ENCODE measurements at places on chromosomes 2 and 18. TPM values are rescaled to one million over a fixed set of nuclear protein-coding genes. Genes with fewer than 3 reads are reported as not detected.

- no peak for DNase-seq
These were observed 13.0 kb upstream of the HAT1 start for GRCh38 chr2:171909266-171909665.

- peak; percentile 67 for DNase-seq
These were observed 326.8 kb downstream of the DYSF start for GRCh38 chr2:71780162-71780561.

- no peak for DNase-seq
These were observed 1672.4 kb upstream of the LRRTM1 start for GRCh38 chr2:81976998-81977397.

- no peak for DNase-seq
These were observed 337.3 kb downstream of the PLCL1 start for GRCh38 chr2:198141726-198142125.

GRCh38 chr2:11861044-11861443 lies 114.6 kb downstream of the LPIN1 start:
- no peak for DNase-seq

- no peak for DNase-seq
These were observed 41.4 kb upstream of the ACTR2 start for GRCh38 chr2:65186093-65186868.

- DNase-seq, result no peak
These were observed 87.0 kb downstream of the EPB41L3 start for GRCh38 chr18:5456577-5457461.

DNA sequence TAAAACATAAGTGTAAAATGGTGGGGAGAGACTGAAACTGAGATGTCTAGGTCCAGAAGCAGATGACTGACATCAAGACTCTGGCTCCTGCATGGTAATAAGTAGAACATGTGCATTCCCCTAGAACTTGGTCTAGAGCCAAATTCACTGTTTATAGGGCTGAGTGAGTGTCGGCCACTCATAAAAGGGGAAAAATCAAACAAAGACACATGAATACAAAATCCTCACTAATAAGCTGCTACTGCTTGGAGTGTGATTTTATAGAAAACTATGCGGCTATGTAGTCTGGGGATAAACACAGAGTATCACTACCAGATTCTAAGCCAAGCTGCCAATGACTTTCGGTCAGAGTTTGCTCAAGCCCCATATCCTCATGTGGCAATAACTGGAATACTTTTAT lies 1080.8 kb upstream of the DDX18 start:
- no peak for DNase-seq

- DNase-seq, result no peak
These were observed 111.0 kb upstream of the MAP3K20 start for GRCh38 chr2:172964511-172965139.

DNA sequence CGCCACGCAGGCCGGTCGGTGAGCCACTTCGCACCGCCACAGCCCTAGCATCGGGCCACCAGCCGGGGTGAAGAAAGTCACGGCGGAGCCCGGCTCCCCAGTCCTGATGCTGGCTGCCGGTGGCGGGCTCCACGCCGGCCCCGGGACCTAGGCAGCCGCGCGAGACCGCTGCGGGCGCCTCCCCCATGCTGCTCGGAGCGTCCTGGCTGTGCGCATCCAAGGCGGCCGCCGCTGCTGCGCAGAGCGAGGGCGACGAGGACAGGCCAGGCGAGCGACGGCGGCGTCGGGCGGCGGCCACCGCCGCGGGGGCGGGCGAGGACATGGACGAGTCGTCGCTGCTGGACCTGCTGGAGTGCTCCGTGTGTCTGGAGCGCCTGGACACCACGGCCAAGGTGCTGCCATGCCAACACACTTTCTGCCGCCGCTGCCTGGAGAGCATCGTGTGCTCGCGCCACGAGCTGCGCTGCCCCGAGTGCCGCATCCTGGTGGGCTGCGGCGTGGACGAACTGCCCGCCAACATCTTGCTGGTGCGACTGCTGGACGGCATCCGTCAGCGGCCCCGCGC lies 433 bp downstream of the SH3RF3 start:
- no peak for DNase-seq

DNA sequence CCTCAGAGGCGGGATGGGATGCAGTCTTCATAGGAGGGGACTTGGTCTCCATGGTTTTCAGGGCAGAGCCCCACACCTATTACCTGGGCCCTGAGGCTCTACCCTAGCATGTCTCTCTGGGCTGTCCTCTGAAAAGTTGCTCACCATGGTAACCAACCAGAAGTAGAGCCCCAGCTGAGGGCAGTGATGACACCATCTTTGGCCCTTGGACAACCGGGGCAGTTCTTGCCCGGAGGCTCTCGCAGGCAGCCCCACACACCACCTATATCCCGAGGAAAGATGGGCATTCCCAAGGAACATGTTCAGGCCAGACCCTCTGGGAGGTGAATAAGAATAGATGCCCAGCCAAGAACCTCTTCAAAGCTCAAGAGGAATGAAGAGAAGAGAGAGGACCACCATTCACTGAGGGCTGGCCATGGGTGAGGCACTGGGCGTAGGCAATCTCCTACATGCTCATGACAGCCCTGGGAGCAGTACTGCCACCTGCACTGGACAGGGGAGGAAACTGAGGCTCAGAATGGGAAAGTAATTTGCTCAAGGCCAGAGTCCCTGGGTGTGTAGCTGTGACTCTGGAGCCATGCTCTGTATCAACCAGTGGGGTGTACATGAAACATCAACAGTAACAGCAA lies 72.5 kb downstream of the HS1BP3 start:
- DNase-seq, result no peak

GRCh38 chr18:37425222-37425621 lies 140.4 kb downstream of the CELF4 start:
- DNase-seq, result no peak

- no peak for DNase-seq
These were observed 62.9 kb upstream of the SERPINE2 start for GRCh38 chr2:224101820-224102630.

DNA sequence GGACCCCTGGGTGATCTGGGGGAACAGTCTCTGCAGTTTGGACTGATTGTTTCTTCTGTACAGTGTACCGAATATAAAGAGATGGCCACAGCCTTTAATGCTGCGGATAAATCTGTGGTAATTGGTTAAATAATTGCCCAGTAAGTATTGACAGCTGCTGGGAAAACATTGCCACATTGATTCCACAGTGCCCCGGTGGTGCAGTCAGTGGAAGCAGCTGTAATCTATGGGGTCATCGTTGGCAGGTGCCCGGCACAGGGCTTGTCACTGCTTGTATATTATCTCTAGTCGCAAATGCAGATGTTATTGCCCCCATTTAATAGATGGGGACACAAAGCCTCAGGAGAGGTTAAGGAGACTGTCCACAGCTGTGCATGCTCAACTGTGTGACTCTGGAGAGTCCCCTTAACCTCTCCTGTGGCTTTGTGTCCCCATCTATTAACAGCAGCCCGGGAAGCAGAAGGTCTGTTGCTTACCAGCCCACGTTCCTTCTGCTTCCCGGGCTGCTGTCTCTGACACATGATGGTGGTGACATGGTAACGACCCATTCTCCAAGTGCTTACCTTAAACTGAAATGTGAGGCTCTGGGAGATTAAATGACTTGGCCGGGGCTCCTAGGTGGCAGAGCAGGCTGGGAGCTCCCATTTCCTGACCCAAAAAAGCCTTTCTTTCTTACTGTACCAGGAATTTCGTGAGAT lies 76.9 kb downstream of the NCK2 start:
- DNase-seq, result no peak

GRCh38 chr2:232577841-232578240 lies 27.4 kb downstream of the EIF4E2 start:
- no peak for DNase-seq

- no peak for DNase-seq
These were observed 51.0 kb upstream of the ZNF532 start for GRCh38 chr18:58813561-58814225.

DNA sequence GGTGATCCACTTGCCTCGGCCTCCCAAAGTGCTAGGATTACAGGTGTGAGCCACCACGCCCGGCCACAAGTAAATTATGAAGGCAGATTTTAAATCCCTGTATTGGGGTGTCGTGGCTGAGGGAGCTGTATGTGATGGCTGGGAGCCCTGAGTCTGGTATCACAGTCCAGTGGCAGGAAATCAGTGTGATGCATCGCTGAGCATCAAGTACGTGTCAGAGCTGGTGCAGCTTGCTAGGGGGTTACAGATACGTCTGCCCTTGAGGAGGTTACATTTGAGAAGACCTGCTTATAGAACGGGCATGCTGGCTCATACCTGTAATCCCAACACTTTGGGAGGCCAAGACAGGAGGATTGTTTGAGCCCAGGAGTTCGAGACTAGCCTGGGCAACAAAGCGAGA lies 4.3 kb downstream of the ENOSF1 start:
- no peak for DNase-seq

DNA sequence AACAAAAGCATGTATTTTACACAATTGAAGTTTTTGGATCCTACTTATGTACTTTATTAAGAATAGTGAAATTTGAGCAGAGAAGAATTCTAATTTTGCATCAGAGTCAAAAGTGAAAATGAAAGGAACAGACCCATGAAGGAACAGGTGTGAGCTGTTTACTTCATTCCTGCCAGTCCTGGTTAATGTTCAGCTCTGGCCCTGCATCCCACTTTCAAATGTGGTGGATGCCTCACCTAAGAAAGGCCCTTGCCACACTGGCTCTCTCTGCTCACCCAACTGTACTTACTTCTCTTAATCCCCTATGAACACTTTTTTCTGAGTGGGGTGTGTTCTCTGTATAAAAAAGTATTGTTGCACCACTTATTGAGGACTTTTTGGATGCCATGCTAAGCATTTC lies 22.2 kb downstream of the FAM110C start:
- DNase-seq, result no peak

DNA sequence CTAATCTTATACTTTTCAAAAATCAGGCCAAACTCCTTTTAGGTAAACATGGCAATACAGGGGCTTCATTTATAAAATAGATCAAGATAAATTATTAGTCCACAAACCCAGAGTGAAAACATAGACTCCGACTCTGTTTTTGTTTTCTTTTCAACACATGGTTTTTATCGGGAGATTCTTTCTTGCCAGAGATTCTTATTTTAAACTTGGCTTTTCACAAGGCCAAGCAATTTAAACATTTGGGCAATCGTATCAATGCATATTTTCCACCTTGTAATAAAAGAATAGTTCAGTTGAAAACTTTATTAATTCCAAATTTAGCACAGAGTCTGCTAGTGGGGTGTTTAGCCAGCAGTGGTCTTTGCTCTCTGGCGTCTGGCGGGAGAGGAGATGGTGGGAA lies 71.9 kb downstream of the SOX11 start:
- no peak for DNase-seq

DNA sequence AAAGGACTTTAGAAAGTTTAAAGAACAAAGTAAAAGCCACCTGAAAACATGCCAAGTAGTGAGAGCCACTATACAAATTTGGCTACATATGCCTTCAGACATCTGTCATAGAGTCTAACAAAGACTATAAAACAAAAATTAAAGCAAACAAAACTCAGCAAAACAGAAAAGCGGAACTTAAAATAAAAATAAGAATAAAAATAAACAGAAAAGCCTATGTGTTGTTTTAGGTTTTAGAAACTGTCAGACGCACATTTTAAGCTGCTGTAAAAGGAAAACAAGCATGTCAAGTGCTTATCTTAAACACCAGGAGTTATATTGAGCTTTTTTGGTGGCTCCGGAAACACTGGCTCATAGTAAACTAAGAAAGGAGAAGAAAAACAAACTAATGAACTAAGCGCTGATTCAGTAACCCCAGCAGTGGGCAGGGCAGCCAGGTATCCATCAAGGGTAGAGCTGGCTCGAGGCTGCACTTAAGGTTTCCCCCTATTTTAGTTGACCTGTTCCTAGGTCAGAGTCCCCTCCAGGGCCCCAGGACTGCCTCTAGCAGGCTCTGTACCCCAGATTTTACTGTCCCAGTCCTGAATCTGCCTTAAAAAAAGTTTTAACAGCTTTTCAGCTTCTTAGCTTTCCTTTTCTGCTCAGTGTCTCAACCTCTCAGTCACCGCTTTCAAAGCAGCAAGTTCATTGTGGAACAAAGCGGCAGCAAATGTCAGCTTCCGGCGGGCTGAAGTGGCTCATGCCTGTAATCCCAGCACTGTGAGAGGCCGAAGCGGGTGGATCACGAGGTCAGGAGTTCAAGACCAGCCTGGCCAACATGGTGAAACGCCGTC lies 15.4 kb upstream of the RMC1 start:
- DNase-seq, result no peak

DNA sequence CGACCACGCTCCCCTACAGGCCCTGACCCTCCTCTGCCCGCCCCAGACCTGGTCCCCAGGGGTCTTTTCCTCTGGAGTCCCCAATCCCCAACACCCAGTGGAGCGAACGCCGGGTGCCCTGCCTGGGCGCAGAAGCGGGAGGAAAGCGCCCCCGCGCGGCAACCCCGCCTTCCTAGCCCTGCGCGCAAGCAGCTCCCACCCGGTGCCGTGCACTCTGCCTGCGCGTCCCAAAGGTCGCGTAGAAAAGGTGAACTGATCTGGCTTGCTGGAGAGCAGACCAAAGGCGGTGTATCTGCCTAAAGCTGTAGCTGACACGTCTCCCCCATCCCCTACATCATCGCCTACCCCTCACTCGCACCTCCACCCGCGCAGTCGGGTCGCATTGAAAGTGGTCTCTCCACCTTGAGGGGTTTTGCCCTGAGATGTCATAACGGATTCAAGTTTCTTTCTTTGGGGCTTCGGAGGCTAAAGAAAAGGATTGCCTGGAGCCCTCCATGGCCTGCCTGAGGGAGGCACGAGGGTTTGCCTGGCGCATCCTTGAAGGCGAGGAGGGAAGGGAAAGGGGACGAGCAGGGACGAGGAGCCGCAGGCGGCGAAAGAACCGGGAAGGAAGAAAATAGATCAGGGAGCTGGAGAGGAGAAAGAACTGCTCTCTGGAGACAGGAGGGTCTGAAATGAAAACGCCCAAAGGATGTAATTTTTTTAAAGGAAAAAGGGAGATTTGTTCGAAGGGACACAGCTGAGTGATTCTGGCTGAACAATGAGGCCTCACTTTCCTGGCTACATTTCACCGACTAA lies 5.8 kb downstream of the GAD1 start:
- no peak for DNase-seq

GRCh38 chr2:1209246-1209645 lies 204.0 kb upstream of the TPO start:
- no peak for DNase-seq

Gene TFCP2L1
- 3.1 TPM for total RNA-seq

Gene PNKD
- total RNA-seq, result 51.5 TPM

Gene TMEFF2
- total RNA-seq, result not detected

Gene IRS1
- 17.0 TPM for total RNA-seq

Gene AMER3
- total RNA-seq, result not detected

Gene WDFY1
- 41.7 TPM for total RNA-seq

Gene CDKL4
- total RNA-seq, result 0.96 TPM

Gene SFT2D3
- 4.2 TPM for total RNA-seq

Gene UGT1A5
- total RNA-seq, result not detected

All from mesenteric fat pad (tissue), 1 donor.